NCI-H2081 treated with DMSO at 0.1 percent for 48 hours (cell line): ENCODE measurements at places on chromosomes 2 and 18.

DNA sequence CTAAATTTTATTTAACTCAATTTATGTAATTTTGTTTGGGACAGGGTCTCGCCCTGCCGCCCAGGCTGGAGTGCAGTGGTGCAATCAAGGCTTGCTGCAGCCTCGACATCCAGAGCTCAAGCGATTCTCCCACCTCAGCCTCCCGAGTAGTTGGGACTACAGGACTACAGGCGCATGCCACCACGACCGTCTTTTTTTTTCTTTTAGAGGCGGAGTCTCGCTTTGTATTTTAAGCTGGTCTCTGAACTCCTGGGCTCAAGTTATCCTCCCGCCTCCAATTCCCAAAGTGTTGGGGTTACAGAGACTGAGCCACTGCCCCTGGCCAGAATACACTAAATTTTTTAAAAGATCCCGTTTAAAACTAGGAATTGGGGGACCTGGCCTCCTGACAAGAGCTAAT, 18.5 kb downstream of the WNT10A start:
- DNase-seq, result no peak

DNA sequence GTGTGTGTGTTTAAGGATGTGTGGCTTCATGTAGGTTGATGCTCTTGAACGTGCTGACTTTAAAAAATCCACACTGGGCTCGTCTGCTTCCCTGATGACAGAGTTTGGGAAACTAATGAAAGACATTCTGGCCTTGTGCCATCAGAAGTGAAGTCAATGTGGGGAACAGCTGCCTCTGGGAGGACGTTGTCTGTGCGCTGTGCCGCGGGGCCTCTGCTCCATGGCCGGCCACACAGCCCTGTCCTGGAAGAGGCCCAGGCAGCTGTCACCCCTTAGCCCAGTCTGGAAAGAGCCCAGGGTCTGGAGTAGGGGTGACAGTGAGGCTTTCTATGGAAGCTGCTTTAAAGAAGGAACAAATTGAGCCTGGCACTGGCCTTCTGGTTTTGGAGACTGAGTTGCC, 155.8 kb downstream of the SH3RF3 start:
- no peak for DNase-seq

- DNase-seq, result no peak
Observed at GRCh38 chr18:9334329-9334972, at the start of gene TWSG1. TWSG1 (plus strand) TSS chr18:9334773; CDS start chr18:9337230, 2,457 bp downstream.

- no peak for DNase-seq
Observed at GRCh38 chr2:112642966-112643365, 2.8 kb upstream of the SLC20A1 start.

DNA sequence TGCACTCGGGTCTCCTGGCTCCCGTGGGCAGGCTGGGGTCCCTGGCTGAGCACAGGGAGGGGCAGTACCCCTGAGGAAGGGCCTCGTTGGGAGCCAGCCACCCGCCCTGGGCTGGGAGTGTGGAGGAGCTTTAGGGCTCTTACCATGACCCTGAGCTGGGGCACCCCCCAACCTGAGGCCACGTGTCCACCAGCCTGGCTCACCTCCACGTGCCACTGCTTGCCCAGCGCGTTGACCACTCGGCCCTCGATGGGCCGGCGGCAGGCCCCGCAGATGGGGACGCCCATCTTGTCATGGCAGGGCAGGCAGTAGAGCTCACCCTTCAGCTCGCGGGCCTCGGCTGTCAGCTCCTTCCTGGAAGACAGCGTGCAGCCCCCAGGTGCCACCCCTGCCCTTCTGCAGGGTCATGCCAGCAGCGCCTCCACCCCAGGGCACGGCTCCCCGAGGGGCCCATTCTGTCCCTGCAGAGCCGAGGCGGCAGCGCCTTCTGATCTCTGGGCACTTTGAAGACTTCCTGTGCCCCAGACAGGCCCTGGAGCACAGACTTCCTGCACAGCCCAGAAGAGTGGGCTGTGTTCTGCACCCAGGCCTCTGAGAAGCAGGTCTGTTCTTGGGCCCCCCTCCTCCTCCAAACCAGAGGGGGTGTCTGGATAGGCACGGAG, 4.0 kb upstream of the GPR17 start:
- no peak for DNase-seq

DNA sequence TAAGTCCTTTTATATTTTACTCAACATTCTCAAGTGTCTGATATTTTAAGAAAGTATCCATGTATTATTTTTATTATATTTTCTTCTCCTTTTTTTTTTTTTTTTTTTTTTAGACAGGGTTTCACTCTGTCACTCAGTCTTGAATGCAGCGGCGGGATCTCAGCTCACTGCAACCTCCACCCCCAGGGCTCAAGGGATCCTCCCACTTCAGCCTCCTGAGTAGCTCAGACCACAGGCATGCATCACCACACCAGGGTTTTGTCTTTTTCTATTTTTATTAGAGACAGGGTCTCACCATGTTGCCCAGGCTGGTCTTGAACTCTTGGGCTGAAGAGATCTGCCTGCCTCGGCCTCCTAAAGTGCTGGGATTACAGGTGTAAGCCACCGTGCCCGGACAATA, 212.1 kb downstream of the TCF4 start:
- DNase-seq, result no peak

GRCh38 chr2:190809139-190809764, 71.4 kb upstream of the GLS start:
- DNase-seq, result no peak
